Femur (tissue), 1 donor: ENCODE measurements at places on chromosomes 3 and 15.
A peak's percentile ranks its signal among the peaks of the same experiment; 100 is the strongest.

GRCh38 chr3:169350228-169350627 lies 313.3 kb downstream of the MECOM start:
- DNase-seq, result no peak

GRCh38 chr15:82838096-82838735 lies 28.8 kb downstream of the WHAMM start:
- DNase-seq, result no peak

DNA sequence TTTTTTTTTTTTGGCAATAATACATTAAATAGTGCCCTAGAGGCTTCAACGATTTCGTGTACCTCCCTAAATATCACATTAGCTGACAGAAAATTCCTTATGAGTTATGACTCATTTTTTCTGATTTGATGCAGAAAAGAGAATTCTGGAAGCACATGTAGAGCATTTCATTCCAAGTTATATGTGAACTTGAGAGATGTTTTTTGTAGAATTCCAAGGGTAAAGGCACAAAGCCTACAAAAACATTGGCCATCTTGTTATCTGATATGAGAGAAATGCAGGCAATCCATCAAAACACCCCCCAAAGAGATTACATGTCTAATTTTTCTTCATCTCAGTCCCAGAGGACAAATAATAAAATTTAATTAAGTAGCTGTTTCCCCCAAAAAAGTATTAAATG lies 6.7 kb upstream of the PFN2 start:
- DNase-seq, result no peak

DNA sequence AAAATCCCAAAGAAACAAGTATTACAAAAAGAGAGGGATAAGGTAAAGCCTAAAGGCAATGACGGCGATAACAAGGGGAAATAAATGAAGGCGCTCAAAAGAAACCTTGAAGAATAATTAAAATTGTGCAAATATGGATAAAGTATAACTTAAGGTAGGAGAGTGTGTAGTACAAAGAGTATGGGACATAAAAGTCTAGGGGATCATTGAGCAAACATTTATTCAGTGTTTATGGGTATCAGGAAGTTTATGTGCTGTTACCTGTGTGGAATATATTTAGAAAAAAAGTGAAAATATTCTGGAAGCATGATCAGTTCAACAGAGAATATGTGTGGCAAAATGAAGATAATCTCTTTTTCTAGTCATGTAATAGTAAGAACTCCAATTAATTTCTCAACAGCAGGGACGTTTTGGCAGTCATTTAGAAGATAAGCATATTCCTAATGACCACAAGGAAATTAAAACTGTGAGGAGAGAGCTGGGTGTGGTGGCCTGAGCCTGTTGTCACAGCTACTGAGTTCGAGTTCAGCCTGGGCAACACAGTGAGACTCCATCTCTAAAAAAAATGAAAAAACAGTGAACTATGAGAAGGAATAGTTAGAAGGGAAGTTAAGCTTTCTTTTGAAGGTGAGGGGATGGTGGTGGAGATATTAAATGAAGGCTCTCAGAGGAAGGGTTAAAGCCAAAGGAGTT lies 27.4 kb downstream of the GOLM2 start:
- no peak for DNase-seq

DNA sequence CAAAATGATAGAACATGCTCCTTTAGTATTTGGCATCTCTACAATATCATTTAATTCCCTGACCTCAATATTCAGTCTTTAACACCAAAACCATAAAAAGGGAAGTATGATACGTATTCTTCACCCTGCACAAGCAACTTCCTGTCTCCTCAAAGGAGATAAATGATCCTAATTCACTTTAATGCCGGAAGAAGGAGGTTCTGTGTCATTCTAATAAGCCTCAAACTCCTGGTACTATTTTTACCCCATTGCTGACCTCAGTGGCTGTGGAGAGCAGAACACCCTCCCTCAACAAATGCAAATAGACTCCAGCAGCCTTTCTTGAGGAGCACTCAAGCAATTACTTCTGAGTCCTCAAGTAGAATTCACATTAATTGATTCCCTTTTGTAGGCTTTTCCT lies 173.3 kb downstream of the TMEM108 start:
- peak; percentile 26 for DNase-seq

GRCh38 chr3:192930577-192930976 lies 12.9 kb upstream of the MB21D2 start:
- no peak for DNase-seq

GRCh38 chr3:55755516-55756205 lies 268.6 kb upstream of the WNT5A start:
- no peak for DNase-seq

DNA sequence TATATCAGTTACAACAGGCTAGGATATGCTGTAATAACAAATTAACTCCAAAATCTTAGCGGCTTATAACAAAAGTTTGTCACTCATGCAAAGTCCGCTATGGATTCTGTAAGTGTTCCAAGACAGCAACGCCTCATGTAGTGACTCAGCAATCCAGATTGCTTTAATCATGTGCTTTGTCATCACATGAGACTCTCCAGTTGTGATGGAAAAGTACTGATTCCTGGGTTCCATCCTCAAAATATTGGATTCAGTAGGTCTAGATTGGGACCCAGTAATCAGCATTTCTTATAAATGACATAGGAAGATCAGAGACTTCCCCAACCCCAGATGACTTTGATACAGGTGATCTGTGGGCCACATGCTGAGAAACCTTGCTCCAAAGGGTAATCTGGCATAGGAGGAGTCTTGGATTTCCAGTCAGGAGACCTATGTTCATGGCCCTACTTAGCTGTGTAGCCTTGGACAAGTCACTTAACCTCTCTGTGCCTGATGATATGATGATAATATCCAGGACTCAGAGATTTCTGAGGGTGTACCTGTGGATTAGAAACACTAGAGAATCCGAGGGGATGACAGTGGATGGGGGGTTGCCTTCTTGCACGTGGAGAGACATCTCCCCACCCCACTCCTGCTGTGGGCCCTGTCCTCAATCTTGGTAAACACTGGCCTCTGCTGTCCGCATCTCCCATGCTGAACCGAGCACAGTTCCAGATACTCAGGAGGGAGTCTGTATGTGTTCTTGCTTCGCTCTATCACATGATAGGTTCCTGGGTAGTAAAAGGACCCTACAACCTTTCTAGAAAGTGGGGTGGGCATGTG lies 65.5 kb downstream of the CORO2B start:
- DNase-seq, result no peak

GRCh38 chr3:107979538-107979937 lies 111.3 kb downstream of the CD47 start:
- peak; percentile 18 for DNase-seq

- no peak for DNase-seq
Observed at GRCh38 chr3:32140943-32141342, 34.5 kb downstream of the GPD1L start.

DNA sequence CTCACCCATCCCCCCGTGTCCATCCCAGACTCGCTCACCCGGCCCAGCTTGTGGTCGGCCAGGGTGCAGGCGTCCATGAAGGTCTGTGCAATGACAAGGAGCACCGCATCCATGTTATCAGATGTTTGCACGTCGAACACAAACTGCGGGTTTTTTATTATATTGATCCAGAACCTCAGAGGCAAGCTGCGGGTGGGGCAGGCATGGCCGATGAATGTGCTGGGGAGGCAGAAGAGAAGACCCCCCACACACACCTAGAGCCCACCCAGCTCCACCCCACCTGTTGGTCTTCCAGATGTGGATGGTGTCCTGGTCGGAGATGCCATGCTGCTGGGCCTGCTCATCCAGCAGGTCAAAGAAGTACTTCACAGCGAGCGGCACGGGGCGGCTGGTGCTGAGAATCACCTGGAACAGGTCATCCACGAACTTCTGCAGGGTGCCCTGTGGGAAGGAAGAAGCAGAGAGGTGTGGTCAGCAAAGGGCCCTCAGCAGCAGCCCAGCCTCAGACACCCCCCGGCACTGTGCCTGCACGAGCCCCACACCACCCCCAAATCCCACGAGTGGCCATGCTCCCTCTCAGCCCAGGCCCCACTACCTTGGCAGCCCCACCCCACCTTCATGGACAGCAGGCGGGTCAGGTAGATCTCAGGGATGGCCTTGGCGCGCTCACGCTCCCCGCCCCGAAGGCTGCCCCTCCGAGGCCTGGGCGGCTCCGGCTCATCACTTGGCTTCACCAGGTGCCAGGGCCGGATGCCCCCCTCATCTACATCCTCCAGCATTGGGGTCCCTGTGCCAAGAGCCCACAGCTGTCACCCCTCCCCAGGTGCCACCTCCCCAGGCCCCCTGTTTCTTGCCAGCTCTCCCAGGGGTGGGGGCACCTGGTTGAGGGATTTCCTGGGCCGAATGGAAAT lies 20.3 kb downstream of the PLXNB1 start:
- peak; percentile 15 for DNase-seq
